ENCODE measurements at places on chromosomes 4 and X.
A peak's percentile ranks its signal among the peaks of the same experiment; 100 is the strongest.

DNA sequence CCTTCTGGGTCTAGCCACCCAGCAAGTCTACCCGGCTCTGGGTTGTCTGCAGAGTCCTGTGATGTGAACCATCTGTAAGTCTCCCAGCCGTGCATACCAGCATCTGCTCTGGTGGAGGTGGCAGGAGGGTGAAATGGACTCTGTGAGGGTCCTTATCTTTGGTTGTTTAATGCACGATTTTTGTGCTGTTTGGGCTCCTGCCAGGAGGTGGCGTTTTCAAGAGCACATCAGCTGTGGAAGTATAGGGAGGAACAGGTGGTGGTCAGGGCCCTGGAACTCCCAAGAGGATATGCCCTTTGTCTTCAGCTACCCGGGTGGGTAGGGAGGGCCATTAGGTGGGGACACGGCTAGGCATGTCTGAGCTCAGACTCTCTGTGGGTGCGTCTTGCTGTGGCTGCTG is 66.5 kb upstream of the ZFP42 start:
- peaks cover 9% of the 10 kb centered on the region for H3K27me3 ChIP-seq
- DNase-seq: no peak
- no peaks in the 10 kb centered on the region for H3K36me3 ChIP-seq
- H3K4me3 ChIP-seq: no peak overlapping the region
- no peak overlapping the region for H3K27ac ChIP-seq

GRCh38 chrX:40420899-40421729 is 159.7 kb upstream of the ATP6AP2 start:
- no peaks in the 10 kb centered on the region for H3K4me1 ChIP-seq
- no peak overlapping the region for H3K4me3 ChIP-seq
- no peak overlapping the region for H3K27ac ChIP-seq
- DNase-seq: no peak
- H3K36me3 ChIP-seq: no peaks in the 10 kb centered on the region

DNA sequence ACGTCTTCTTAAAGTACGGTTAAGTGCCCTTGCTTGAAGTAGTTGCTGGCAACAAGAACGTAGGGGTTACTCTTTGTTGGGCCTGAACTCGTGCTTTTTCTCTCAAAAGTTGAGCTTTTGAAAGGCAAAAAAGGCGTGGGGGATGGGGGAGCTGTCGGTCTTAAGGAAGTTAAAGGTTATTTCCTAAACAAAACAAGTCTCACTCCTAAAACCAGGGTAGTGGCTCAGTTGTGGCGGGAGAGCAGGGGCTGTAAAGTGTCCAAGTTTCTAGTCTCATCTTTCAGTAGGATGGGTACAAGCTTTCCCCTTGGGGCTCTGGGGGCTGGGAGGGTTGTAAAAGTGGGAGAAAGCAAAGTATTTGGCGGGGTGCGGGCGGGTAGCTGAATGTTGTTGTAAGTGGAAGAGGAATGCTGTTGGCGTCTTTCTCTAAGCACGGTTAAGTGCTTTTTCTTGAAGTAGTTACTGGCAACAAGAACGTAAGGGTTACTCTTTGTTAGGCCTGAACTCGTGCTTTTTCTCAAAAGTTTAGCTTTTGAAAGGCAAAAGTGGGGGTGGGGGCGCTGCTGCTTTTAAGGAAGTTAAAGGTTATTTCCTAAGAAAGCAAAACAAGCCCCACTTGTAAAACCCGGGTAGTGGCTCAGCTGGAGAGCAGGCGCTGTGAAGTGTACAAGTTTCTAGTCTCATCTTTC is 904 bp upstream of the WDR1 start:
- peak; percentile 51 for DNase-seq
- H3K4me3 ChIP-seq: peak overlapping the region; percentile 43
- peaks cover 10% of the 10 kb centered on the region for H3K4me1 ChIP-seq
- peaks cover 7% of the 10 kb centered on the region for H3K36me3 ChIP-seq
- peak overlapping the region; percentile 92 for H3K27ac ChIP-seq

DNA sequence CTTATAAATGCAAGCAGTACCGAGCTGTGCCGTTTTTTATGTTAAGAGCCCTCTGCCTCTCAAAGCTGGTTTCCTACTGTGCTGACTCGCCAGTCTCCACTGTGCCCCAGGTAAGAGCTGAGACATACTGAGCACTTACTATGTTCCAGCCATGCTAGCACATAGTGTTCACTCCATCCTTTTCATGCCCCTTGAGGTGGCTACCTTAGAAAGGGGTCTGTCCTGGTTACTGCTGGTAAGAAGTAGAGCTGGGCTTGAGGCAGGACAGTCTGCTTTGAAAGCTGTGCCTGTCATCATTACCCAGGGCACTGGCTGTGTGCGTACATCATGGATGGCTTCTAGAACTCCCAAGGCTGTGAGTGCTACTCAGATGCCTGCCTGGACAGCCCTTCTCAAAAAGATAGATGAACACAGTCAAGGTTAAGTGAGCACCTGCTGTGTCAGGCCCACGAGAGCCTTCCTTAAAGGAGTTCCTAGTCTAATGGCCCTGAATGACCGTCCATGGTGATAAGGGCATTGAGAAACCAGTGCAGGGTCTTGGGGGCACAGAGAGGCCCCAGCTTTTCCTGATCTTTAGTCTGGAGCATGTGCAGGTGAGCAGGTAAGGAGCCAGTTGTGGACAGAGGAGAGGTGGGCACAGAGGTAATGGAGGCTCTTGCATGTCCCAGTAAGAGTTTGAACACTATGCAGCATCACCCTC is 1.6 kb downstream of the STK32B start:
- peaks cover 1% of the 10 kb centered on the region for H3K4me1 ChIP-seq
- H3K4me3 ChIP-seq: no peak overlapping the region
- no peak overlapping the region for H3K27ac ChIP-seq
- peaks cover 2% of the 10 kb centered on the region for H3K27me3 ChIP-seq

GRCh38 chr4:148770848-148771247 is 328.6 kb upstream of the NR3C2 start:
- H3K27ac ChIP-seq: no peak overlapping the region
- no peak overlapping the region for H3K4me3 ChIP-seq
- H3K27me3 ChIP-seq: no peaks in the 10 kb centered on the region
- no peaks in the 10 kb centered on the region for H3K4me1 ChIP-seq

DNA sequence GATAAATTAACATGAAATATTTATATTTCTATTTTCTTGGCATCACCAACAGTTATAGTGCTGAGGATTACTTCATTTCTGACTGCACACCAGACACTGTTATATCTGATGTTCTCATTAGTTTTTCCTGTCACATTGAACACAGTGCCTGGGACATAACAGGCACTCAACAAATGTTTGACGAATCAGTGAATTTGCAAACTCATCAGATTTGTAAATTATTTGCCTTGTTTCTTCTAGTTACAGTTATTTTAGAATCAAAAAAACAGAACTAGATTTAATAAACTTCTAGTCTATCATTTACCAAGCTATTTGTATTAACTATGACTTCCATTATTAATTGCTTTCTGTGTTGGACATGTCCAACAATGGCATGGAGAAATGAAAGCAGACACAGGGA is 483.3 kb downstream of the KLHL13 start:
- no peak for DNase-seq
- H3K27ac ChIP-seq: no peak overlapping the region
- no peak overlapping the region for H3K4me3 ChIP-seq
- no peaks in the 10 kb centered on the region for H3K36me3 ChIP-seq
- no peaks in the 10 kb centered on the region for H3K4me1 ChIP-seq
